ENCODE measurements at places on chromosomes 5 and 9.

- DNase-seq = no peak
Observed at GRCh38 chr5:96053063-96053735, 91.5 kb upstream of the ELL2 start.

GRCh38 chr5:83281658-83282057, 189.9 kb upstream of the VCAN start:
- no peak for DNase-seq

DNA sequence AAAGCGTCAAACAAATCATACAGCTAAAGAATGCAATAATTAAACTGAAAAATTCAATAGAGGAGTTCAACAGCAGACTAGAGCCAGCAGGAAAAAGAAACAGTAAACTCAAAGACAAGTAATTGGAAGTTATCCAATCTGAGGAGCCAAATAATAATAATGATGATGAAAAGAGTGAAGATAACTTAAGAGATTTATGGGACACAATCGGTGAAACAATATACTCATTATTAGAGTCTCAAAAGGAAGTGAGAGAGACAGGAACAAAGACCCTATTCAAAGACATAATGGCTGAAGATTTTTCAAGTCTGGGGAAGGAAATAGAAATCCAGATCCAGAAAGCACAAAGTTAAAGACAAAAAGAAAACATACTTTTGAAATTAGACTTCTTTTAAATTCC, 263.9 kb upstream of the NR4A3 start:
- DNase-seq = no peak

GRCh38 chr9:14533867-14534640, 159.2 kb downstream of the ZDHHC21 start:
- no peak for DNase-seq

GRCh38 chr9:81071108-81071507, 618.2 kb downstream of the TLE1 start:
- no peak for DNase-seq

DNA sequence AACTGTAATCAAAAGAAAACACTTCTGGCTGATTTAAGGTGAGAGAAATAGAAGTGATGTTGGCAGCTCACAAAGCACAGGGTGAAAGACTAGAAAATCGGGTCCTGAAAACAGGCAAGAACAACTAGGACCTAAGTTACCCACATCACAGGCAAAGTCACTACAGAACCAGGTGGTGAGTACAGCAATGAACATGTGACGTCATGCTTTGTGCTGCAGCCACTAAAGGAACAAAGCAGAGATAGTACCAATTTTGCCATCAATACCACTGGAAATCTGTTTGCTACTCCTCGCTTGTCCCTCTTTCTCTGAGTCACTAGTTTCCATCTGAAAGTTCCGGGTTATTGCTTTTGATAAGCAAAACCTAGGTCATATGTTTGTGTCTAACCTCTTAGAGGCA, 326.7 kb downstream of the GABRB2 start:
- no peak for DNase-seq

DNA sequence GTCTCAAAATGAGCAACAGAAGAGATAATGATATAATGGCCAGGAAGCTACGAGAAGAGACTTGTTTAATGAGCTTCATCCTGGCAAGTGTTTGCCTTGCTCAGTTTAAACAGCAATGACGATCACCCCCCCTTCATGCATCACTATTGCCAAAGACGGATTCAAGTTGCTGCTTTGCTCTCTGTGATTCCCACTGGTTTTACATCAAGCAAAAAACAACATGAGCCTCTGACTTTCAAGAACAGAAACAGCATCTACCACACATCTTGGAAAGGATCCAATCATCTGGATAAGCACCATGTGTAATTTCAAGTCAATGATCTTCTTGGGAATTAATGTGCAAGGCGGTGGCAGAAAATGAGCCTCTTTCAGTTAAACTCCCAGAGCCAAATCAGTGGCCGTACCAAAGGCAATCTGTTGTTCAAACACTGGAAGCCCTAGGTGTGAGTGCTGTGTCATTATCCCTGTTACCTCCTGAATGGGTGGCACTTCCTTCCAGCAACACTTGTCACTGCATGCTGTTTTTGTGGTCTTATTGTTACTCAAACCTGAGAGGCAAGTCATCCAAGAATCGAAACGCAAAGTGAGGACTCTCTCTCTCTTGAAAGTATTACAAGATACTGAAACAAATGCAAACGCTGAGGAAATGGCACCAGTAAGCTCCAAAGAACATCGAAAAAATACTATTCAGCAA, 72.8 kb downstream of the MED27 start:
- peak; percentile 79 for DNase-seq

- DNase-seq = no peak
Observed at GRCh38 chr5:126984632-126985031, 45.7 kb downstream of the MARCHF3 start.

All from DMS153 (cell line).